ENCODE measurements at places on chromosomes 2 and 18.

DNA sequence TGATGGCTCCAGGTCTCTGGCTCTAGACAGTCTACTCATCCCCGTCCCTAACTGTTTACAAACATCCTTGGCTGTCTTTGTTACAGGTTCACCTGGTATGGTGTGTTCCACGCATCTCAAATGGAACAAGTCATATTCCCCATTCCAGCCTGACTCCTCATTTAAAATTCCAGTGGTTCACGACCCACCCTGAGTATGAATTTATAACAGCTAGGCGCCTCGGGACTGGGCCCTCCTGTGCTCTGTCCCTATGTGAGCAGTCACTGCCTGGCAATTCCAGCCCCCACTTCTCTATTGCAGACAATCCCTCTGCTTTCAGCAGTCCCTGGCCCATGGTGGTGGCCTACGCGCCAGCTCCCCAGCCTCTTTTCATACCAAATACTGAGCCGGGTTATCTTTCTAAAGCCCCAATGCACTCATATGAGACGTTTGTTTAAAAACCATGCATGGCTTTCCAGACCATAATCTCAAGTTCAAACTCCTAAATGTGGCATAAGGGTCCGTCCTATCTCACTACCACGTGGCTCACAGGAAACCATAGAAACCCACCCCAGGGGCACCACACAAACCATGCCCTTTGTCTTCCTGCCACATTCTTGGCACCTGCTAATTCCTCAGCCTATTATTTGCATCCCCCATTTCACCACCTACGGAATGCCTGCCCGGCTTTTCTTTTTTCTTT, 1.6 kb downstream of the SERPINB8 start:
- no peak for DNase-seq

DNA sequence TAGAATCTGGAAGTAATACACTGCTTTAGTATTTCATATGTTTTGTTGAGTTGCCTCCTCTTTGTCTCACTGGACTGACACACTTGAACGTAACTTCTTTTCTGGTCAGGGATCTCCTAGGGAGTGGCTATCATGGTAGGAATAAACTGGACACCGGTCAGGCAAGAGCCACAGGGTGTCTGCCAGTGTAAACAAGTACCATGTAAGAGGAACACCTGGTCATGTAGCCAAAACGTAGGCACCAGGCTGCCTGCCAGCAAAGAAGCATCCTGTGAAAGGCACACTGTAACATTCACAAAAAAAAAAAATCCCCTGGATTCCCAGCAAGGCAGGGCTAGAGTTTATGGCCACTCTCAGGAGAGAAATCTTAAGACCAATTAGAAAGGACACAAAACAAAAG, 372.8 kb upstream of the RND3 start:
- no peak for DNase-seq

- peak; percentile 82 for DNase-seq
These were observed 14.9 kb upstream of the MSH6 start for GRCh38 chr2:47767880-47768609.

DNA sequence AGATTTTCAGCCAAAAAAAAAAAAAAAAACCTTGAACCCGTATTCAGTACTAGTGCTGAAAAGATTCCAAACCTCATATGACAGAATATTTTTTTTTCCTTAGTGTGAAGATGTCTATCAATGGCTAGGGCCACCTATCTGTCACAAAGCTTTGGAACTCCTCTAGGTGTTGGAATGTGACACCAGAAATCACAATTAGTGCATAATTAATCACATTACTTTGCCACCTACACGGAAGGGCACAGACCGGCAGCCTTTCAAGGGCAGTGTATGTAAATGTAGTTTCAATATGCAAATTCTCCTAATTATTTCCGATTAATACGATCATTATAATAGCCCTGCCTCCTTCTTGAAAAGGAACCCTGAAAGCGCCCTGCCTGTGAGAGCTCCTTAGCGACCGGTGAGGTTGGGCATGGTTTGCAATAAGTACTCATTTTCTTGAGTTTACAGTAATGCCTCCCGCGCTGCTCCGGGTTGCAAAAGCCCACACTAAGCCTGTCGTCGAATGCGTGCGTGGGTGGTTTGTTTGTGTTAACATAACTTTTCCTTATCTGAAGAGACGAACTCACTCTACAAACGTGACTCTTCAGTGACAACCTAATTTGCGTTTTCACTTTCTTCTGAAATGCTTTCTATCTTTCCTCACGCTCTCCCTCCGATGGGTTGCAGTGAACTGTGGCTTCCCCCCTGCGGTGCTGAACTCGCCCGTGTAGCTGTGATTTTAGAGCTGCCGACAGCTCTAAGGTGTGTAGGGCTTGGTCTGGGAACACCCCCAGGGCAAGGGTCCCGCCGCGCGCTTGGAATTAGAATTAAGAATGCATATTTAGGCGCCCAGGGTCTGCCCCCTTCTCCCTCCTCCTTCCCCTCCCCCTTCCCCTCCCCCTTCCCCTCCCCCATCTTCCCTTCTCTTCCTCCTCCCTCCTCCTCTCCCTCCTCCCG, 765 bp upstream of the ID2 start:
- DNase-seq: no peak
